Brain pericyte (primary cell): ENCODE measurements at places on chromosomes 1 and 21.

DNA sequence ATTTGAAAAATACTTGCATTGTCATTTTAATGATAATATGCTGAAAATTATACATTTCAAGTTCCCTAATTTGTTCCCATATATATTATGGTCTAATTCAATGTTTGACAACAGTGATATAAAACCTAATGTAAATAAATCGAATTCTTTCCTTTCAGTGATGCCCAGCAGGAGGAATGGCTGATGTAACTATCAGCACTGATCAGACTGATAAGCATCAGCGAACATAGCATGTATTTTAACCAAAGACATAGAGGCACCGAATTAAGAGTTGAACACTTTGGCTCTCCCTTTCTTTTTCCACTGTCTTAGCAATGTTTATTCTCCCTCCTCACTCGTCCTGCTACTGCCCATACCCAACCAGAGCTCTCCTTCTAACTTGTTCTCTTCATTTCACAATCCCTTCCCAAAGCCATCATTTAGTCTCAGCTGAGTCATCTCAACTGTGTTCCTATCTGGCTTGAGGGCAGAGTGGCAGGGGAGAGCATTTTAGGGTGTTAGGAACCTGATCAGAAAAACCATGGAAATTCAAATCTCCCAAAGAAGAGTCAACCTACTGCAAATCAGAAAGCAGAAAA, 58.8 kb upstream of the C1orf115 start:
- DNase-seq, result no peak

GRCh38 chr1:10544239-10544638, 69.5 kb downstream of the PEX14 start:
- no peak for DNase-seq

GRCh38 chr21:42424914-42425541, 21.3 kb downstream of the UBASH3A start:
- no peak for DNase-seq

GRCh38 chr21:37636152-37636860, 269.7 kb downstream of the DYRK1A start:
- no peak for DNase-seq

DNA sequence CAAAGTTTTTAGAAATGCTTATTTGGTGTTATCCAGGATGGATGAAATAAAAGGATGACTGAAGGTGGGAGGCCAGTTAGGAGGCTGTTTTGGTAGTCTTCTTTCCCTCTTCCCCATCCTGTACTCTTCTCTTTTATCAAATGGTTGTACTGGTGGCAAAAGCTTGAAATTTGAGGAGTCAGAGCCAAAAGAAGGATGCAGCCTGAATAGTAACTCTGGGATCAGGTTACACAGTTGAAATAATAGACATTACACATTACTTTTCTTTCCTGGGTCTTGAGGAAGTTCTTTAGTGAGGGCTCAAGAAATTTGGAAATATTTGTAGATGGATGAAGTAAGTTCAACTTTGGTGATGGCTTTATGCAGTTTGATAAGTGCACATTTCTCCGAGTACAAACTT, 108.6 kb downstream of the GPR52 start:
- DNase-seq, result no peak

DNA sequence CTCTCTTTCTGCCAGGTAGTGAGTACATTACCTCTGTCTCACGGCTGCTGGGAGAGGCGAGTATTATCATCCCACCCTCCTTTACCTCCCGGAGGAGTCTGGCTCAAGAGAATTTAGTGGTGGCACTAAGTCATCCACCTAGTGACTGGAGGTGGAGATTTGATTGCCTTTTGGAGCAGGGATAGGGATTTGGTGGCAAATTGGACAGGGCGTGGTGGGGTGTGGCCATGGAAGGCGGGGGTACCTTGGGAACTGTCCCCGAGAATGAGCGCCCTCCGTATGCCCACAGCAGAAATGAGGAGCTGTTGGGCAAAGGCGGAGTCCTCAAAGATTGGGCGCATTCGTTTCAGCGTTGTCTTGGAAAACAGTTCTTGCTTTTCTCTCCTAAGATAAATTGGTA, 32.1 kb upstream of the HMGN1 start:
- DNase-seq, result no peak
